Caki2 (cell line): ENCODE measurements at places on chromosomes 1 and 21. TPM values are rescaled to one million over a fixed set of nuclear protein-coding genes. Genes with fewer than 3 reads are reported as not detected.

Gene FCGR2B
- not detected in 2 replicates for total RNA-seq

Gene S100A14
- total RNA-seq: not detected in 2 replicates

Gene CACHD1
- 1.4 and 3.1 TPM in 2 replicates for total RNA-seq

Gene CASQ1
- total RNA-seq: not detected in 2 replicates

Gene GBP6
- total RNA-seq: not detected in 2 replicates
